ENCODE measurements at places on chromosomes 4 and X. TPM values are rescaled to one million over a fixed set of nuclear protein-coding genes. Genes with fewer than 3 reads are reported as not detected.

NKX3-2 gene
- 0.09 TPM for total RNA-seq

FATE1 gene
- total RNA-seq: not detected

CXCL8 gene
- 20.1 TPM for total RNA-seq

P2RY10 gene
- total RNA-seq: not detected

DDX53 gene
- not detected for total RNA-seq

ANAPC10 gene
- total RNA-seq: 22.6 TPM

ATP2B3 gene
- total RNA-seq: not detected

JADE3 gene
- 13.7 TPM for total RNA-seq

CRMP1 gene
- total RNA-seq: 3.4 TPM

PPP2R2C gene
- 40.8 TPM for total RNA-seq

FRMPD4 gene
- 0.04 TPM for total RNA-seq

FREM3 gene
- total RNA-seq: not detected

CXCL11 gene
- total RNA-seq: not detected

GSX2 gene
- total RNA-seq: not detected

SYP gene
- total RNA-seq: 3.2 TPM

PNMA3 gene
- 0.27 TPM for total RNA-seq

SSX1 gene
- not detected for total RNA-seq

HAND2 gene
- total RNA-seq: 0.31 TPM

ESX1 gene
- not detected for total RNA-seq

CHRDL1 gene
- total RNA-seq: not detected

All from A549 treated with ZK216348 at 1 μM for 4 hours (cell line).